ENCODE measurements at places on chromosomes 2 and 18.

- DNase-seq = no peak
Observed at GRCh38 chr18:5466256-5466655, 77.5 kb downstream of the EPB41L3 start.

DNA sequence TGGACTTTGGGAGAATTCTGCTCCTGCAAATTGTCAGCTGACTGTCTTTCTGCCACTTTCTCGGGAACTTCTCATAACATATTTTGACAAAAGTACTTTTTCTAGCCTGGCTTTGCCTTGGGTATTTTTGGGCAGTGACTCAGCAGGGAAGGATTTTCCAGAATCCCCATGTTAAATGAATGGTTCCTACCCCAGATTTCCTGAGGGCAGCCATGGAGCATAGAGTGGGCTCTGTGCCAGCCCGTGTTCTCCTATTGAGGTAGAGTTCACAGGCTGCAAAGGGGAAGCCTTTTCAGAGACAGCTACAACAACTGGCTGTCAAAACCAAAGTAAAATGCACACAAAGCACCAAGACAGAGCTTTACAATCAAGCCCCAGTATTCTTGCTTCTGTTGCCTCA, 59.8 kb downstream of the BMP10 start:
- no peak for DNase-seq

DNA sequence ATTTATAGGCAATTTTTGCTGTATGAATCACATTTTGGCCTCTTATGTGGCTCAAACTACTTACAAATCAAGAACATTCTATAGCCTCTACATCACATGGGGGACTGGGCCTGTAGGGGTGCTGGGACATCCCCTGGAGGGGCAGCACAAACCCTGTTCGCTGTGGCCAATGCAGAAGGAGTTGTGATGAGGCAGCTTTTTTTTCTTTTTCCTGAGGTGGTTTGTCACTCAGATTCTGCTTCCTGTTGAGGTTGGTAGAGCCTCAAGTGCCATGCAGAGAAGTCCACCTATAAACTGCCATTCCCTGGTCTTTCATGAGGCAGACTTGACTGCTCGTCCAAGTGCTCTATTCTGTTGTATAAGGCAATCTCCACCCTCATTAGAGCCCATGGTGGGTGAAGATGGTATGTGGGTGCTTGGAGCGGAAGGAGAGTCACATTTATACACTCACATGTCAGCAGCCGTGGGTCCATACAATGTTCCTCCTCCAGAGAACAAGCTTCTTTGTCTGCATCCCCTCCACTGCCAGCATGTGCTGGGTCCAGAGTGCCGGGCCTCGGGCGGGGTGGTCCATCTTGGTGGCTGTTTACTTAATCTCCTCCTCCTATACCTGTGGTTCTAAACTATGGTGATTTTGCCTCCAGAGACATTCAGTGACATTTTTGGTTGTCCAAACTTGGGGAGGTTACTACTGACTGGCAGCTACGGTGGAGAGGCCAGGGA, 120.3 kb downstream of the ACOXL start:
- no peak for DNase-seq

- no peak for DNase-seq
Observed at GRCh38 chr2:16277117-16277516, 336.8 kb downstream of the MYCN start.

- no peak for DNase-seq
Observed at GRCh38 chr18:9096007-9096371, 6.5 kb upstream of the NDUFV2 start.

All from GM18507 (cell line).